Fibroblast of skin of abdomen (primary cell): ENCODE measurements at places on chromosomes 11 and 22.

GRCh38 chr11:118996926-118997626, 862 bp upstream of the CENATAC start:
- peak; percentile 39 for DNase-seq

- no peak for DNase-seq
These were observed 141.2 kb downstream of the MN1 start for GRCh38 chr22:27660306-27660705.

DNA sequence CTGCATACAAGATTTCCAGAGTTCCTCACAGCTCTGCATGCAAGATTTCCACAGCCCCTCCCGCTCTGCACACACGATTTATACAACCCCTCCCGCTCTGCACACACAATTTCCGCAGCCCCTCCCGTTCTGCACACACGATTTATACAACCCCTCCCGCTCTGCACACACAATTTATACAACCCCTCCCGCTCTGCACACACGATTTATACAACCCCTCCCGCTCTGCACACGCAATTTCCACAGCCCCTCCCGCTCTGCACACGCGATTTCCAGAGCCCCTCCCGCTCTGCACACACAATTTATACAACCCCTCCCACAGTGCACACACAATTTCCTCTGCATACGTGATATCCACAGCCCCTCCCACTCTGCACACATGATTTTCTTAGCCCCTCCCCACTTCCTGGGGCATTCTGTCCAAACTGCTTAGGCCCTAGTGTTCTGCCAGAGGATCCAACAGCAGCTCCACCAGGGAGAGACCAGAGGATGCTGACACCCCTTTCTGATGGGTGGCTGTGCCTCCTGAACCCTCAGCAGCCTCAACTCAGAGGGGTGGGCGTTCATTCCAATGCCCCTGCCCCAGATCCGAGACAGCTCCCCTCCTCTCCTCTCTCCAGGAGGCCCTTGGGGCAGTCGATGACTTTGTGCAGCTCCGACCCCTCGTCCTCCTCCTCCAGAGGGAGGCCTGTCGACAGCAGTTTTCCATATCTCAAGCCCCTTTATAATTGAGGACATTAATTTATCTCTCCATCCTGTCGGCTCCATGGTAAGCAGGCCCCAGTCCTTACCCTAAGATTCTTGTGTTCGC, 671.7 kb downstream of the BRD1 start:
- no peak for DNase-seq

DNA sequence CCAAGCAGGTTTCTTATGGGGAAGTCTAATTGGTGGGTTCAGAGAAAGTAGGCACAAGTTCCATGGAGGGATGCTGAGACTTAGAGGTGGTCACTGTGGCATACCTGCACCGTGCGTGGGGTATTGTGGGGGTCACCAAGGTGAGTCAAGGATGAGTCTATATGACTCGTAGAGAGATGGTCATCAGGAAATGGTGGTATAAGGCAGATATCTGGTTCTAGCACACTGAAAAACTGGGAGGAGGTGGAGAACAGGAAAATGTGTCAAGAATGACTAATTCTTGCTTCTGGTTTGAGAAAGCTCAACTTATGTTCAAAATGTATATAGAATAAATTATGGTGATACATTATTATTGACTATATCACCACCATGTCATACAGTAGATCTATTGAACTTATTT, 258.1 kb downstream of the RAB38 start:
- no peak for DNase-seq

DNA sequence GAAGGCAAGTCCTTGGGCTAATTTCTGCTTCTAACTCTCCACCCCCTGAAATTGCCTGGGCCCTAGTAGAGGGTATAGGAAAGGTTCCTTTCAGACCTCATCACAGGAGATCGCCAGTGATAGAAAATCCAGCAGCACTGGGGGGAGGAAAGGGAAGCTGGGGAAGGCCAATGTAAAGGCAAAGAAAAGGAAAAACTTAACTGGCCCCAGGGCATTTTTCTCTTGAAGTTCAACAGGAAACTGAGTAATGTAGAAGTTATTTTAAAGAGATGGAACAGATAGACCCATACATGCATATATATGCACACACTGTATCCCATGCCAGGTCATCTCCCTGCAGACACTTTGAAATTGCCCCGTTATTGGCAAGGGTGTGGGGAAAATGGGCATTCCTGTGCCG, 134.0 kb downstream of the TRIM44 start:
- DNase-seq, result peak; percentile 67

DNA sequence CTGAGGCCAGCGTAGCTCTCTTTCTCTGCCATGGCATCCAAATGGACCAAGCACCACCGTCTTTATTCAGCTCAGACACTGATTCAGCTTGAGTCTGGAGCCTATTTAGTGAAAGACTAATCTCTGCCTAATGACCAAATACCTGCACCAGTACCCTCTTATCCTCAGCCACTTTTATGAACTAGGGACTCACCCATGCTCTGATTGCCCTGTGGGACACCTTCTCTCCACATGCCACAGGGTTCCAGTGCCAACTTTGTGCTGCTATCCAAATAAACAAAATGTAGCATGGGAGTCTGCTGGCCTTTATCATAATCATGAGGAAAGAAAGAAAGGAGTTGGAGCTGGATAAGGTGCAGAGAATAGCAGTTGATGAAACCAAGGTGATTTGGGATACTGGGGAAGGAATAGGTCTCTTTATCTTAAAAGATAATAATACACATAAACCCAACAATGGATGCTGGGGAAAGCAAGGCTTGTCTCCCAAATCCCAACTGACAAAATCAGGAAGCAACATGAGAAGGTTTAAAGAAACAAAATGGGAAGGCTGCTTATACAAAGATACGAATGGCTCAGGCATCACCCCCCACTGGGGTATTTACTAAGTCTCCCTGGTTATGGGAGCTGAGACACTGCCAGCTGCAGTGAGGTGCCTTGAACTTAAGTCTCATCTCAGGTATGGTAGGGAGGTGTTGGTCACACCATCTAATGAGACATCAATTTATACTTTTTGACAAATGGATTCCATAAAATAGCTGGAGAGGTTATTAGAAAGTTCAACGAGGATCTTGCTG, 63.3 kb downstream of the SYT9 start:
- DNase-seq, result no peak

DNA sequence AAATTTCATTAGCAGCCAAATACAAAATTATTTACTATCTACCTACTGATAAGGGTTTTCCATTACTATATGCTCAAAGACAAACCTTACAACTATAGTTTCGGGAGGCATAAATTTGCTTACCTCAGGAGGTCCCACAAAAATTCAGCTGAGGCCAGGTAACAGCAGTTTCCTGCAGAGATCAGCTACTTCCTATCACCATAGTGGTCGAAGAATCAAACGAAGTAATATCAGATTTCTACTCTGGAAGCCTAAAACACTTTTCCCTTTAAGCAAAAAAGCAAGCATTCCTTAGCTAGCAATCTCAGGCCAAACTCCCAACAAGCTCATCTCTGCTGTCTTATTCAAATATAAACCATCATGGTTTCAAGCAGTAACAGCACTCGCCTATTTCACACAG, 3.1 kb downstream of the NAP1L4 start:
- DNase-seq, result no peak
